Stimulated activated CD4-positive, alpha-beta T cell treated with anti-CD3 and anti-CD28 coated beads, Interleukin-4, amount 100 ng/mL, for 4 hours (primary cell): ENCODE measurements at places on chromosomes 16 and 17.

- no peak for DNase-seq
These were observed 9.5 kb downstream of the PROCA1 start for GRCh38 chr17:28702026-28702751.

GRCh38 chr17:9307313-9307998 is 268.2 kb downstream of the STX8 start:
- no peak for DNase-seq

- DNase-seq, result no peak
These were observed 20.8 kb upstream of the CLEC3A start for GRCh38 chr16:78001451-78002025.

DNA sequence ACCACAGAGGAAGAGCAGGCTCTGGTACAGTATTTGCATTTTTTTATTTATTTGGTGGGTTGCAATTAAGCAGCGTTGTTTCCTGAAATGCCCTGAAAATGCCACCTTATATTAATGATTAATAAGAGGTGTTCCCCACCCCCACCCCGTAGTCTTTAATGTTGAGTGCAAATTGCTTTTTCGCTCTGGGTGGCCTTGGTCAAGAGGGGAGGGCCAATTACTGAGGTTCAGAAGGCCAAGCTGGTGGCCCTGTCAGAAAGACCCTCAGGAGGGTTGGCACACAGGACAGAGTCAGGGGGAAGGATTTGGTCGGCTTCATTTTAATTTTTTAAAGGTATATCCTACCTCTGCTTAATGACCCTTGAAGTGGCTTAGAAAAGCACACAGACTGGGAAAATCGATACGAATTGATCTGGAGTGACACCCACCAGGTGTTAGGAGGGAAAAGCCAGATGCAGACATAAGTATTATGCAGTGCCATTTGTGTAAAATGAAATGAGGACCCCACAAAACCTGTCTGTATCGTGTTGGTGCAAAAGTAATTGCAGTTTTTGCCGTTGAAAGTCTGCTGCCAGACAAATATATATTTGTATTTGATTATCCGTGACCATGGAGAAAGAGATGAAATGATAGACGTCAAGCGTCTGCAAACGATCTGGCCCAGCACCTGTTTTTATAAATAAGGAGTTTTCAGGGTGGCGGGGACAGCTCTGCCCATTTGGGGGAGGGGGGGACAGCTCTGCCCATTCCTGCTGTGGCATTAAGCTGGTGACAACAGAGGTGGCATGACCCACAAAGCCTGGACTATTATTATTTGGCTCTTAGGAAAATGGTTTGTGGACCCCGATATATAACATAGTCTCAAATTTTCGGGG is 143.8 kb upstream of the PLCG2 start:
- no peak for DNase-seq
